ENCODE measurements at places on chromosomes 3 and 15. TPM values are rescaled to one million over a fixed set of nuclear protein-coding genes. Genes with fewer than 3 reads are reported as not detected.

GRCh38 chr3:129173725-129174124 lies 10.0 kb downstream of the CNBP start:
- no peak for DNase-seq

Gene UCN2
- 3.4 TPM for total RNA-seq

- DNase-seq = no peak
Measured at GRCh38 chr3:24513463-24513862, 18.8 kb upstream of the THRB start.

DNA sequence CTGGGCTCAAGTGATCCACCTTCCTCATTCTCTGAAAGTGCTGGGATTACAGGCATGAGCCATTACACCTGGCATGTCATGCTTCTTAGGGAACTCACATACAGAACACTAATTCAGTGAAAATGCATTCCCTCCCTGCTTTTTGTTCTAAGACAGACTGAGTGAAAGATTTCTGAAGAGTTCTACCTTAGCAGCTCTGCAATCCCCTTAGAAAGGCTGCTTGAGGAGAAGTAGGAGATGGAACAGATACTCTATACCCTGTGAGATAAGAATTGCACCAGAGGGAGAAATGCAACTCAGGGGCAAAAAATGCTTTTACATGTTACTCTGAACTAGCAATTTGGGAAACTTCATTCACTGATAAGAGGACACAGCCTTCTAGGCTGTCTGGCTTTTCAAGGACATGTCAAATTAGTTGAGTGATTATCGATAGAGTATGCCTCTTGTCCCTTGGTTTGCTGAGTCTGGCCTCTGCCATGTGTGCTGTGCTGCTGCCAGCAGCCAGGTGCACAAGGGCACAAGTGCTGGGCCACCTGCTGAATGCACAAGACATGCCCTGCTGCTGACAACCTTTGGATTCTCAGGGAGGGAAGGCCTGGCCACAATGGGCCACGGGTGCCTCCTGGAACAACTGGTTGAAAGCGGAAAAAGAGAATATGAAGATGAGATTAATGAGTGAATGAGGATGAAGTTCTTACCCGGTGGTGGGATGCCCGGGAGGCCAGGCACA lies 17.8 kb downstream of the UQCC5 start:
- no peak for DNase-seq

Gene CLRN1
- not detected for total RNA-seq

- no peak for DNase-seq
Measured at GRCh38 chr15:60853109-60853508, 374.2 kb upstream of the ICE2 start.

Measured in chondrocyte (in vitro differentiated cells).